Hypothalamus (tissue), 51 donors: ENCODE measurements at places on chromosomes 11 and 22.

- no peak for DNase-seq
Observed at GRCh38 chr11:130020323-130020722, 17.7 kb upstream of the PRDM10 start.

GRCh38 chr11:63945477-63946163 lies 6.8 kb downstream of the NAA40 start:
- DNase-seq = peak; percentile 62

DNA sequence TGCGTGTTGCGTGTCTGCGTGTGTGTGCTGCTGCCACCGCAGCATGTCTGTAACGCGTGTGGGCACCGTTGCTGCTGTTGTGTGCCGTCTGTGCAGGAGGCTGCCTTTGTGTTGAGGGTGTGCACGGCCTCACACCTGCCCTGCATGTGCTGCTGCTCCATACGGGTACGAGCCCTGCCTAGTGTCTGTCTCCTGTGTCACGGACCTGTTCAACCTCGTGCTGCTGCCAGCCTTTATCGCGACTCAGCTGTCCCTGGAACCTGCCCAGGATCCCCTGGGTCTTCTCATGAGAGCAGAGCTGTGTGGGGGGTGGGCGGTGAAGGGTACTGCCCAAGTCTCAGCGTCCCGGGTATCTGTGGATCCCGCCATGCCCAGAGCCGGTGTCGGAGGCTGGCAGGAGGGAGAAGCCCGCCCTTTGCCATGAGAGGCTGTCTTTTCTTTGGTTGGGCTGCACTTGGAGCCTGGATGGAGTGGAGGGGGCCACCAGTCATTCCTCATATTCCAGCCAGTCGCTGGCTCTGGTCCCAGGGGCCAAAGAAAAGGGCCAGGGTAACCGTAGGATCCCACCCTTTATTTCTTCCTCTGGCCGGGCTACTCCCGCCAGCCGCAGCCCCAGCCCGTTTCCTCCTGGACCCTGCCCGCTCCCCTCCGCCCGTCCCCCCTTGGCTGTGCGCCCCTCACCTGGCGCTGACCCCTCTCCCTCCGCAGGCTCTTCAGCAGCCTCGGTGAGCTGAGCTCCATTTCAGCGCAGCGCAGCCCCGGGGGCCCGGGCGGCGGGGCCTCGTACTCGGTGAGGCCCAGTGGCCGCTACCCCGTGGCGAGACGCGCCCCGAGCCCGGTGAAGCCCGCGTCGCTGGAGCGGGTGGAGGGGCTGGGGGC lies 7.8 kb upstream of the ACR start:
- DNase-seq = no peak

GRCh38 chr11:22930816-22931594 lies 70.7 kb upstream of the CCDC179 start:
- DNase-seq = no peak

GRCh38 chr11:123924027-123924426 lies 15.4 kb upstream of the OR4D5 start:
- no peak for DNase-seq
